ENCODE measurements at places on chromosomes 12 and 14.
A peak's percentile ranks its signal among the peaks of the same experiment; 100 is the strongest.

- peak; percentile 55 for DNase-seq
Measured at GRCh38 chr14:65019944-65020566, 33.4 kb downstream of the FNTB start.

DNA sequence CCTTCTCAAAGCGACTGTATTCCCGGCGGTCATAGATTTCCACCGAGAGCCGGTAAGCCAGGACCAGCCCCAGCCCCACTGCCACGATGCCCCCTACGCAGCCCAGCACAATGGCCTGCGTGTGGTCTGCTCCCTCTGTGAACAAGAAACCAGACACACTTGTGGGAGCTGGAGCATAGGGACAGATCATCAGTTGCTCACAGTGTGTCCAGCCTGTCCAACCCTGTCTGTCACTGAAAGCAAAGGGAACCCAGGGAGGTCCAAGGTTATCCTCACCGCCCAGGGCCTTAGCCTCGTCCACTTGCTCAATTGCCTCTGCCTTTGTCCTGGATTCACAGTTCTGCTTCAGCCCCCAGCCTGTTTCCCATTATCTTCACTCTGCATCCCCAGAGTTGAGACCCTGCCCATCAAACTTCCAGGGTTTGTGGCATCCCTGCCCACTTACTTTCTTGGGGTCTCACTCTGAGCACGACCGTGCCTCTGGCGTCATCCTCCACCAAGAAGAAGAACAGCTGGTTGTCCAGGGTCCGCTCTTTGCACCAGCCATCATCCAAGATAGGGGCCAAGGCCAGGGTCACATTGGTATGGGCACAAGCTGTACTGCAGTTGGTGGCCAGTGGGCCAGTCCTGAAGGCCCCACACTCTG lies 11.3 kb upstream of the CSAD start:
- DNase-seq = no peak

- DNase-seq = no peak
Measured at GRCh38 chr12:62761658-62762057, 173.3 kb downstream of the PPM1H start.

- no peak for DNase-seq
Measured at GRCh38 chr12:3231399-3231876, 154.3 kb downstream of the TSPAN9 start.

- DNase-seq = no peak
Measured at GRCh38 chr14:36241183-36241582, 64.7 kb upstream of the PTCSC3 start.

DNA sequence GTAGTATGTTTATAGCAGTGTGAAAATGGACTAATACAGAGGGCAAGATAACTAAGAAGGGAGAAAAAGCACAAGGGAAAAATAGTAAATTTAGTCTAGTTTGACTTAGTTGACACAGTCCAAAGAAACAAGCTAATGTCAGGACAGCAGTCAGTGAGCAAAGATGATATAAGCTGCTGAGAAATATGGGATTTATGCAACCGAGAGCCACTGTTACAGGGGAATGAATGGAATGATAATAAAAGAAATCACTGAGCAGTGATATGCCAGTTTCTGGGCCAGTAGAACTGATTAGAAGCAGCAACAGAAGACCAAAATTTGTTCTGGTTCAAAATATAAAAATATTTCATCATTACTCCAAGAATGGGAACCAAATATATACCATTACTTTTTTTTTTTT lies 60.1 kb downstream of the R3HDM2 start:
- DNase-seq = no peak

GRCh38 chr14:105860615-105861580 lies 334.5 kb downstream of the TMEM121 start:
- no peak for DNase-seq

- DNase-seq = no peak
Measured at GRCh38 chr14:101194373-101195308, 291.1 kb upstream of the RTL1 start.

DNA sequence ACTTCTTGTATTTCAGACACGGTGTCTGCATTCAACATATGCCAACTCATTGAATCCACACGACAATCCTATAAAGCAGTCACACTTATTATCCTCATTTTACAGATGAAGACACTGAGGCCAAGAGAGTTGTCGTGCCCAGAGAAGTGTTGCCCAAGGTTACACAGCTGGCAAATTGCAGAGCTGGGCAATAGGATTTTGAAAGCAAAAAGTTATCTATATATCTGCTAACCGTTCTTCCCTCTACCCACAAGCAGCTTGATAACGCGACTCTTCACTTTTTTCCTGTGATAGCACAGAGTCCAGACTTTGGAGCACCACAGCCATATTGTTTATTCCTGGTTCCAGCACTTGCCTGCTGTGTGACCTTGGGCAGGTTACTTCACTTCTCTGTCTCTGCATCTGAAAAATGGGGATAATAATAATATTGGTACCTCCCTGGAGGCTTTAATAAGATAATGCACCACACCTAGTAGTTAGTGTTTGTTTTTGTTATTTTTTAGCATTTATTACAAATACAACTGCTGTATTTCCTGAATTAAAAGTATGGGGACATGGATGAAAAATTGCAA lies 82.2 kb downstream of the CHST11 start:
- no peak for DNase-seq

DNA sequence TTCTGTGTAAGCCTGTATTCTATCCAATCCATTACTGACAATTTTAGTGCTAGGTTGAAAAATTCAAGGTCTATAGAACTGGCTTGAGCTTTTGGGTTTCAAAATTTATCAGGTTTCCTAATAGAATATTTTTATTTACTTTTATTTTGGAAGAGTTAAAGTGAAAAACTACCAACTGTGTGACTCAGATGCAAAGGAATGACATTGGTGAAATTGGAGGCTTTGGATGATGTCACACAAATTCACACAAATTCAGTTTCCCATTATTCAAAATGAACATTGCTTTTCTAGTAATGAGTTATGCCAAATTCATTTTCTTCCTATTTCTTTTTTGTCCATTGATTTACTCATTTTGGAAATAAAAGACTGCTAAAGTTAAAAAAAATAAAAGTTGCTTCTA lies 186.9 kb downstream of the ALX1 start:
- no peak for DNase-seq

DNA sequence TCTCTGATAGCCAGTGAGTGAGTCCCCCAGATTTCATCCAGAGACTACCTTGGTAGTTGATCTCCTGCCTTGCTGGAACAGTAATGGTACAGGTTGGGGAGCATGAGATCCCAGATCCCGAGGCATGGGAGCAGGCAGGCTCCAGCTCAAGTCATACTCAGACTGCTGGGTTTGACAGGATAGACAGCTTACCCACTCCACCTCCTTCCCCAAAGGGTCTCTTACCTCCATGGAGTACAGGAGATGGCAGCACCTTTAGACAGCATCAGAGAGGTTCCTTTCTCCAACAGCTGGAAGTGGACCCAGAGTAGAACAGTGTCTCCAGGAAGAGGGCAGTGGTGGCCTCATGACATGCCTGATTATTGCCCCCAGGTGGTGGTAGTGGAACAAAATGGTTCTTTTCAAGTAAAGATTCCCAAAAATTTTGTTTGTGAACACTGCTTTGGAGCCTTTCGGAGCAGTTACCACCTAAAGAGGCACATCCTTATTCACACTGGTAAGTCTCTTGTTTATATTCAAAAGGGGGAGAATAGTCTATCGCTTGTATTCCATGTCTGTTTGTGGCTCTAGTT lies 4.9 kb upstream of the CSAD start:
- DNase-seq = no peak

- DNase-seq = no peak
Measured at GRCh38 chr12:44422559-44422958, 453.6 kb downstream of the NELL2 start.

GRCh38 chr14:37013078-37013477 lies 159.3 kb downstream of the SLC25A21 start:
- no peak for DNase-seq

- DNase-seq = no peak
Measured at GRCh38 chr14:60622210-60622916, 26.9 kb downstream of the SIX1 start.

GRCh38 chr14:100761481-100761880 lies 34.8 kb downstream of the DLK1 start:
- DNase-seq = no peak

- no peak for DNase-seq
Measured at GRCh38 chr14:51862176-51862796, 1.9 kb downstream of the GNG2 start.

DNA sequence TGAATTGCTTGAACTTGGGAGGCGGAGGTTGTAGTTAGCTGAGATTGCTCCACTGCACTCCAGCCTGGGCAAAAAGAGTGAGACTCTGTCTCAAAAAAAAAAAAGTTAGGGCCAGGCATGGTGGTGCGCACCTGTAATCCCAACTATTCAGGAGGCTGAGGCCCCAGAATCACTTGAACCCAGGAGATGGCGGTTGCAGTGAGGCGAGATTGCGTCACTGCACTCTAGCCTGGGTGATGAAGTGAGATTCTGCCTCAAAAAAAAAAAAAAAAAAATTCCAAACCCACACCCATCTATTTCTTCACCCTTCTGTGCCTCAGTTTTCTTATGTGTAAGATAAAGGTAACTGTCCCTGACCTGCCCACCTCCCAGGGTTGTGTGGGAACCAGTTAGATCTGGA lies 11.0 kb upstream of the MLXIP start:
- no peak for DNase-seq

DNA sequence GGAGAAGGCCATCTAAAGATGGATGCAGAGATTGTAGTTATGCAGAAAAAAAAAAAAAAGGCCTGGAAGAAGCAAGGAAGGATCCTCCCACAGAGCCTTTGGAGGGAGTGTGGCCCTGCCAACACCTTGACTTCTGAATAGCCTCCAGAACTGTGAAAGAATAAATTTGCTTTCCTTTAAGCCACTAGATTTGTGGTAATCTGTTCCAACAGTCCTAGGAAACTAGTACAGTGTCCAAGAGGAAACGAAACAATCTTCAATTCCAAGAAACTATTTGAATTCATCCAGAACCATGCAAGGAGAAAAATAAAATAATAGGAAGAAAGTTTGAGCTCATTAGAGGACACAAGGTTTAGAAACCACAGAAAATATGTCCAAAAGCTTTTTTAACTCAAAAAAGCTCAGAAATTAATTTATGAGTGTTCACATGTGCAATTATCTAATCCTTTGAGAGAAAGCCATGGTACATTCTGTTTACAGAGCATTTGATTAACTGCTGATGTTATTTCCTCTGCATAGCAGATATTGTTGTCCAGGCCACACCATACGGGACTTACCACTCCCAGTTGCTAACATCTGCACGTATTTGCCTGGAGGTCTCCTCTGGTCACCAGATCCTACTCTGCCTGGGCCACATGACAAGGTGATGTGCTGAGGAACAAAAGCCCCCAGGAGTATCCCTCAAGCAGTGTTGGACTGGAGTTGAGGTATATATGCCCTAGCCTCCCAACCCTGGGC lies 30.0 kb upstream of the STAB2 start:
- no peak for DNase-seq

- peak; percentile 77 for DNase-seq
Measured at GRCh38 chr12:122834104-122834920, 945 bp upstream of the HIP1R start.

DNA sequence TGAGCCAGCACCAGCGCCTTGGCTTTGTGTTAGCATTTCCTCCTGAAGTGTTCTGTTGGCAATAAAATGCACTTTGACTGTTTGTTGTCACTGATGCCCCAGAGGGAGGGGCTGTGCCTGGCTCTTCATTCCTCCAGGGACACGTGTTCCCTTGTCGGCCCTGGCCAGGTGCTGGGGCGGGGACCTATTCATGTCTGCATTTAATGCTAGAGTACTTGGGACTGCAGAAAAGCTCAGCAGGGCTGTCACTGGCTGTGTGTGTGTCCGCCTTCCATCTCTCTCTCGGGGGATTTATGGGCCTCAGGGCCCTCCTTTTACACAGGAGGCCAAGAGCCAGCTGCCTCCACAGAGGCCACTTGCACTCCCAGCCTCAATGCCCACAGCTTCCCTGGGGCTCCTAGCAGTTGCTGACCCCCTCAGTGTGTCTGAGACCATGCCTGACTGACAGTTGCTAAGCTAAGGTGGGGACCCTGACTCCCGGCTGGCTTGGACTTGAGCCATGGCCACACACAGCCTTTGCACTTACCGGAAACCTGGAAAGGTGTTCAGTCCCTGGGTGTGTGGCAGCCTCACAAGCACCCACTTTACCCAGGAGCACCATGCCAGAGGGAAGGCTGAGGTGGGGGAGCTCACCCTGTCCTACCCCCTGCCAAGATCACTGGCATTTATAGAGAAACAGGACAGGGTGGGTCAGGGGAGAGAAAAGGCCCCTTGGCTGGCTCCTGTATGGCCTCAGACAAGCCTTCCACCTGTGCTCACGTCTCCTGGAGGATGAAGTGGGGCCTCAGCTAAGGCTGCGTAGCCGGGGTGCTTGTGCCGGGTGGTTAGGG lies 27.8 kb downstream of the HIP1R start:
- no peak for DNase-seq

DNA sequence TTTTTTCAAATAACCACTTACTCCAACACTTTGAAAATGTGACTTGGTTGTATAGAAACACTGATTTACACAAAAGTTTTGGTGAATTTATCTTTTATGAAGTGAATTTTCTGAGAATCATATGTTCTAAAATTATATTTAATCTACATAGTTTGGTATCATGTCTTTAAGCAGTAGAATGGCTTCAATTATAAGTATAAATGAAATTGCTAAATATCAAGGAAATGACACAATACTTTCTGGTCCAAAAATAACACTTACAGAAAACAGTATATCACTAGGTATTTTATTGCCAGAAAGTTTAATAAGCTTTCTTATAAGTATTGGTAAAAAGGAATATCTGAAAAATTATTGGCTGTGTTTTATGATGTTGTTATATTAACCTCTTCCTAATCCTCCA lies 90.9 kb downstream of the SRGAP1 start:
- DNase-seq = no peak

DNA sequence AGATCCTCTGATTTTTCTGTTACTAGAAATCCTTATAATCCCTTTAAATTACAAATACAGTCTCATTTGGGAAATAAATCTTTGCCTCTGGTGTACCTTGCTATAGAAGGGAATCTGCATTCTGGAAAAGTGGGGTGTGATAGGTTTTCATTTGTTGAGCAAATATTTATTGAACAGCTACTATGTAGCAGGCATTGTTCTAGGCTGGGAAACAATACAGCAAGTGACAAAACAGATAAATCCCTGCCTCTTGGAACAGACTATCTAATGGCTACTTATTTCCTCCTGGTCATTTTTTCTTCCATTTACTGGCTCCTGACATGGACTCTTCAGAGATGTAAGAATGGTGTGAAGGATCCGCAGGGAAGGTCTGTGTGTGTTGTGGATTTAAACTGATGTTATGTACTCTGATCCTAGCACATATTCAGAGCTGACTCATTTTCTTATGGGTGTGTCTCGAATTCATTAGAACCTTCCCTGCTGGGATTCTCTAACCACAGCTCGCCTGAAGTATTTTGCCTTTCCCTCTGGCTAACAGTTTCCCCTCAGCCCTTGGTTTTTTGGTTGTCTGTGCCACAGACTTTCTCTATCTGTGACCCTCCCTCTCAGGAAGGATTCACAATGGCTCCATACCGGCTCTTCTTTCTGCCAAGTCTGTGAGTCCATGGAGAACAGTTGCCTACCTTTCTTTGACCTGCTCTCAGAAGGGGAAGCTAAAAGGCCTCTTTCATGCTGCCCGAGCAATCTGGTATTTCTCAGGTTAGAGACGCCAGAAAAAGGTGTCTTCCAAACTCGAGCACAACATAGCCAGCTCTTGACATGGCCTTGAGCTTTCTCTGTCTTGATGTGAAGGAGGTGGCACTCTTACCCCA lies 53.7 kb downstream of the TMTC2 start:
- no peak for DNase-seq

GRCh38 chr12:76927170-76927784 lies 48.5 kb upstream of the CSRP2 start:
- DNase-seq = peak; percentile 40

Measured in HuH-7 (cell line).